Hematopoietic multipotent progenitor cell treated with erythropoietin and hydrocortisone succinate and interleukin-3 and kit ligand, for 6 days (in vitro differentiated cells): ENCODE measurements at places on chromosomes 13 and 19.

DNA sequence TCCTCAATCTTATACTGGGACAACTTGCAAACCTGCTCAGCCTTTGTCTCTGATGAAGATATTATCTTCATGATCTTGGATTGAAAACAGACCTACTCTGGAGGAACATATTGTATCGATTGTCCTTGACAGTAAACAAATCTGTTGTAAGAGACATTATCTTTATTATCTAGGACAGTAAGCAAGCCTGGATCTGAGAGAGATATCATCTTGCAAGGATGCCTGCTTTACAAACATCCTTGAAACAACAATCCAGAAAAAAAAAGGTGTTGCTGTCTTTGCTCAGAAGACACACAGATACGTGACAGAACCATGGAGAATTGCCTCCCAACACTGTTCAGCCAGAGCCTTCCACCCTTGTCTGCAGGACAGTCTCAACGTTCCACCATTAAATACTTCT, 4.0 kb upstream of the KLK3 start:
- DNase-seq = no peak

GRCh38 chr13:27605610-27606200, 14.6 kb downstream of the LNX2 start:
- peak; percentile 78 for DNase-seq

- peak; percentile 9 for DNase-seq
These were observed 3.5 kb downstream of the CEACAM4 start for GRCh38 chr19:41623360-41623759.

- DNase-seq = peak; percentile 97
These were observed 44.4 kb downstream of the ELF1 start for GRCh38 chr13:40974460-40975407.
